ENCODE measurements at places on chromosomes 12 and 14.

GRCh38 chr12:40692765-40693206, 547 bp downstream of the CNTN1 start:
- DNase-seq: peak; percentile 50

DNA sequence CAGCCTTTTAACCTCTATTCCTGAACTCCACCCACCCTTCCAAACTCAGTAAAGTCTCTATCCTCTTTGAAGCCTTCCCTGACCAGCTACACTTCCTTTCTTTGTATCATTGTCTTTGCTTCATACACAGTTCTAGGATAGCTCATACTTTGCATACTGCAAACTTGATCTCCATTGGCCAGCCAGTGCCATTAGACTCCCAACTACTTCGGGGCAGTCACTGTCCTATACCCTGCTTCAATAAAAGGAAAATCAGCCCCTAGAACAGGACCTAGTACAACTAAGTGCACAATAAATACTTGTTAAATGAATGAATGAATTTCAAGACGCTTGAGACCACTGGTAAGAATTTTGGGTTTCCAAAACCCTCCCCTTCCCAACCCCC, 521 bp upstream of the PIP4K2C start:
- no peak for DNase-seq

GRCh38 chr12:62724947-62725451, 210.0 kb downstream of the PPM1H start:
- no peak for DNase-seq

DNA sequence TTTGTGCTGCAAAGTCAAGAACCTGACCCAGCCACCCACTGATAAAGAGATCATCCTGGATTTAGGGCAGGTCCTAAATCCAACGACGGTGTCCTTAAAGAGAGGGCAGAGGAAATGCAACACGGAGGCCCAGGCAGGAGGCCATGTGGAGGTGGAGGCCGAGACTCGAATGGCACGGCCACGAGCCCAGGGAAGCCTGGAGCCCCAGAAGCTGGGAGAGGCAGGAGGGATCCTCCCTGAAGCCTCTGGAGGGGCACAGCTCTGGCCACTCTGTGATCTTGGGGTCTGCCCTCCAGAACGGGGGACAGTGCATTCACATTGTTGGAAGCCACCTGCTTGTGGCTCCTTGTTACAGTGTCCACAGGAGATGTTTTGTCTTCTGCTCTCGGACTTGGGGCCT, 63.0 kb downstream of the GALNT9 start:
- DNase-seq: no peak

- DNase-seq: no peak
Observed at GRCh38 chr12:26046203-26046602, 78.6 kb downstream of the BHLHE41 start.

DNA sequence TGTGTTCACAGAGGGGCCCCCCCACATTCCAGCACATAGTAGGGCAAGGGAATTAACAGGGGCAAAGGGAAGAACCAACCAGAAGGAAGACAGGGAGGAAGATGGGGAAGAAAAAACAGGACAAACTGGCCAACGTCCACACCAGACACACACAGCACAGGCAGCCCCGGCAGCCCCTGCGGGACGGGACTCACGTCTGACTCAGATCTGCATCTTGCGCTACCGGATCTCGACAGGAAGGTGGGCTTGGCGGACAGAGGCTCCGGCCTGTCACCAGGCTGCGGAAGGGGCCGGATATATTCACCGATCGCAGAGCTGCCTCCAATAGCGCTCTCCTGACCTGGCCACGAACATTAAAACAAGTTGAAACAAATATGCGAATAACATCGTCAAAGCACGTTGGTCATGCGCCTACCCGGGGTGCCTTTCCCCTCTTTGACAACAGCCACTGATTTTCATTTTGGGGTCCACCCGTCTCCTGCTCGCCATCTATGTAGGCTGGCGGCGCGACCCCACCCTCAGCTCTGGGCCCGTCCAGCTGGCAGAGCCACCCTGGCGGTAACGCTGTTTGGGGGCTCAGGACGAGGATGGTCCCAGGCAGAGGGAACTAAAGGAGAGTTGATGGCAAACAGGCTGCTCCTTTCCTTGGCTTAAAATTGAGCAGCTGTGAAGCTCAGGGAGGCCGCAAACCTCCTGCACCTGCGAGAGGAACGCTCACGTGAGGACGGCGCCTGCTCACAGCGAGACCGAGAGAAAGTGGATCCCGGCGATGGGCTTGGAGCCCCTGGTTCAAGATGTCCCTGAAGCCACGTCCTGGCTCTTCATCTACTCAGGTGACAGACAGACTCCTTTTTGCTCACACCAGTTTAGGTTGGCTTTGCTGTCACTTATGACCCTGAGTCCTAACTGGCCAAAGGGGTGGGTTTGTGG, 113.6 kb downstream of the PIWIL1 start:
- DNase-seq: no peak

DNA sequence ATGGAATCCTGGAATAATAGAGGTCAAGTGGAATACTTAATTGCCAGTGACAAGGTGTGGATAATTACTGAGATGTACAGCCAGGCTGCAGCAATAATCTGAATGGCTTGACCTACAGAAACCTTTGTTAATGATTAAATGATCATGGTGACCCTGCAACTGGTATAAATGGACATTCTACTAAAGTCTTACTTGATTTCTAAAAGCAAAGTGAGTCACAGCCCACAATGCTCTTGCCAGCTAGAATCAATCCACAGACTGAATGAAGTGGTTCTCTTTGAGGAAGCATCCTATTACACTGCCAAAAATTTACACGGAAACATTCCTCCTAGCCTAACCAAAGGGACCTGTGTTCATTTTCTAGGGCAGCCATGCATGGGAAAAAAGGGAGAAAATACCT, 518.5 kb downstream of the SOX5 start:
- no peak for DNase-seq

DNA sequence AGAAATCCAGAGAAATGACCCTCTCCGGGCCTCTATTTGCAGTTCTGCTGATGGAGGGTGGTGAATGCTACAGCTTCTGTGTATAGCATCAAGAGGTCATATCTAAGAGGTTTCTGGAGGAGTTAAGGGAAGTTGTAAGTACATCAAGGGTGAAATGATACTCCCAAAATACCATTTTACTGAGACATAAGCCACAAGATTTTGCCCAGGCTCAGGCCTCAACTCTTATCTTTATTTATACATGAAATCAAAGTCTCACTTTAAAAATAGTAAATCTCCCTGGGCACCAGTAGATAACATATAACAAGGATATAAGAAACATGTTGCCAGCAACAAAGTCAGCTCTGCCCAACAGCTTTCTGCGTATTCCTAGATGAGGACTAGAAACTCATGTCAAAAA, 40.4 kb downstream of the NIN start:
- no peak for DNase-seq

- no peak for DNase-seq
Observed at GRCh38 chr12:82930301-82930700, 243.6 kb downstream of the TMTC2 start.

GRCh38 chr14:102831163-102831804, 54.0 kb downstream of the TRAF3 start:
- no peak for DNase-seq

- no peak for DNase-seq
Observed at GRCh38 chr12:66041651-66042363, 88.7 kb downstream of the LLPH start.

DNA sequence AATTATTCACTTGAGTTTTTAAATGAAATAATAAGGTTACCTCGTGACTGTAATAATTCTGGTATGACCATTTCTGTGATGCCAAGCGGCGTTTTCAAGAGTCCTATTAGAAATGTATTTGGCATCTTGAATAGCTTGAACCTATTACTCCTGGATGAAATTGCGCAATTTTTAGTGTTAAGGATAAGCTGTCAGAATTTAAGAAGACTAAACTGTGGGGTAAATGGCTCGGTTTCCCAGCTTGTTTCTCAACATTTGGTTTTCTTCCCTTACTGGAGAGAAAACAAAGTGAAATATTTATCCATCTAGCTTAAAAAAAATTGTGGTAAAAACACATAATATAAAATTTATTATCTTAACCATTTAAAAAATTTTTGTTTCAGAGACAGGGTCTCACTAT, 26.8 kb downstream of the PCNX1 start:
- DNase-seq: no peak

GRCh38 chr14:61568572-61569011, 126.7 kb upstream of the HIF1A start:
- no peak for DNase-seq

DNA sequence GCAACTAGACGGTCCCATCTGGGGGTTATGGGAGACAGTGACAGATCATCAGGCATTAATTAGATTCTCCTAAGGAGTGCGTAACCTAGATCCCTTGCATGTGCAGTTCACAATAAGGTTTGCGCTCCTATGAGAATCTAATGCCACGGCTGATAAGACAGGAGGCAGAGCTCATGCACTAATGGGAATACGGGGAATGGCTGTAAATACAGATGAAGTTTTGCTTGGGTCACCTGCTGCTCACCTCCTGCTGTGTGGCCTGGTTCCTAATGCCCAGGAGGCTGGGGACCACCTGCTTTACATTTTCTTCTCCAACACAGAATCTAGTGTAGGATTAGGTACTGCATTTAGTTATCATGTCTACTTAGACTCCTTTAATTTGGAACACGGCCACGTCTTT, 49.7 kb upstream of the SAV1 start:
- DNase-seq: no peak

- no peak for DNase-seq
Observed at GRCh38 chr12:100382338-100382737, 25.5 kb downstream of the SLC17A8 start.

DNA sequence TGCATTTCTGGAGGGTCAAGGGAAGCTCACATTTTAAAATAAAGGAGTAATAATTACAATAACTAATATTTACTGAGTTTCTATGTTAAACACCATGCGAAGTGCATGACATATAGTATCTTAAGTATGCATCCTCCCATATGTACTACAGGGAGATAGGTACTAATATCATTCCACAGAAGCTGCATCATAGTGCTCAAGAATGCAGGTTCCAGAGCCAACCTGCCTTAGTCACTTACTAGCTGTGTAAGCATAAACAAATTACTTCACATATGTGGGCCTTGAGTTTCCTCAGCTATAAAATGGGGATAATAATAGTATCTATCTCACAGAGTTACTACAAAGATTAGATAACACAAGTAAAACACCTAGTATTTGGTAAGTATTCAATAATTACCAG, 18.3 kb downstream of the ARMH4 start:
- no peak for DNase-seq

DNA sequence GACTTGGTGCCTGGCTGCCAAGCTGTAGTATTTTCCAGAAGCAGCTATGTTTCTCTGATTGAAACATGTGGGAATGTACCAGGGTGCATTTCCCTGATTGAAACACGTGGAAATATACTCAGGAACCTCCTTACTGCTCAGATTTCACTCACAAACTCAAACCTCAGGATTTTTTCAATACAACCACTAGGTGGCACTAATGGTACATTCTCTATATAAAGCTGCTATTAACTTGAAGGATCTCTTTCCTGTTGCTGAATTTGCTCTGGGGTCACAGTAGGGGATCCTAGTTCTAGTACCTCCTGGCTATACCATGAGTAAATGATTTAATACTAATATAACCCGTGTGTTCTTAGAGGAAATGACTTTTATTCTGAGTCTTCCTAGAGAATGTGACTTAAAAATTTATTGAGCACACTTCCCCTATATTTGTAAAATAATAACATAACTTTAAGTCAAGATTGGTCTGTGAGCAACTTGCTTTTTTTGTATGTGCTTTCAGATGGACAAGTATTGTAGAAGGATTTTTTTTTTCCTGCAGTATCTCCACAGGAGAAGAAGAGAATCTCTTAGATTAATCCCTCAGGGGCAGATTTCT, 173.8 kb upstream of the MIS18BP1 start:
- DNase-seq: no peak

GRCh38 chr14:100891051-100891450, 12.5 kb downstream of the RTL1 start:
- DNase-seq: no peak

- DNase-seq: no peak
Observed at GRCh38 chr12:77042833-77043232, 22.5 kb downstream of the E2F7 start.

DNA sequence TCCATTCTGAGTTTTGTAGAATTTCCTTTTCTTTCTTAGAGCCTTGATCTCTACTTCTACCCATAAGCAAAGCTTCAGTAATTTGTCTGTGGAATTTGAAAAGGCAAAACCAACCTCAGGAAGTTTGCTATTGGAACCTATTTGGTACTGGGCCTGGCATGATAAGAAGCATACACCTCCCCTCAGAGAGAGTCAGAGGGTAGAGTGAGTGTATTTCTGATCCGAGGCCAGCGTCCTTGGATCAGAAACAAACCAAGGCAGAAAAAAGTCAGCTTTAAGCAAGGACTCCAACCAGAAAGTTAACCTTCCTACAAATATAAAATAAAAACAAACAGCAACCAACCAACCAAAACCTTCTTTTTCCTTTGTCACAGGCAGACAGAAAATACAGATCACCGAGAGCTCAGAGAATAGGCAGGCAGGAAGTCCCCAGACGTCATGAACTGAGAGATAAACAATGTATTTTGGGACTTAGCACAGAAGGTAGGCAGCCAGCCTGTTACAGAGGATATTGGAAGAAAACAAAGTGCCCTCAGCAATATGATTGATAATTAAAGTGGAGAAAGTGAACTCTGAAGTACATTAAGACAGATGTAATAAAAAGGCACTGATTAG, 141.5 kb downstream of the NEDD1 start:
- no peak for DNase-seq

DNA sequence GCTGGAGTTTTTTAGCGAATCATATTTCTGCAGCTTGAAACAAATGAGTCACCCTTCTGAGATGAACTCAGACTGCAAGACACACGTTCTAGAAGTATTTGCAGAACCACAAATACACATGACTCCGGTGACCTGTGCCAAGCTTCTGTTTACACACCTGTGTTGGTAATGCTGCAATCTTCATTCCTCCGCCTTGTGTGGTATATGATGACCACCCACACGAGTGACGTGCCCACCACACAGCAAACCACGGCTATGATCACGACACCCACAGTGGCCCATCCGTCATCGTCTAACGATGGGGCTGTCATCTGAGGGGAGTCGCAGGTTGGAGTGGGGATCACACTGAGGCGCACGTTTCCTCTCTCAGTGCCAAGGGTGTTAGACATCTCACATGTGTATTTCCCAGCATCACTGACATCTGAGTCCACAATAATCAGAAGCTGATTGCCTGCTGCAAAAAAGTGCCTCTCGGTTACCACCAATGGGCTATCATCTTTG, 43.0 kb downstream of the LRIG3 start:
- DNase-seq: no peak

GRCh38 chr12:115960868-115961802, 316.4 kb downstream of the MED13L start:
- DNase-seq: no peak

GRCh38 chr14:102523569-102524450, 14.2 kb upstream of the ANKRD9 start:
- DNase-seq: no peak

- DNase-seq: no peak
Observed at GRCh38 chr14:99387880-99388279, 92.8 kb downstream of the SETD3 start.

GRCh38 chr12:123270214-123271000, 1.2 kb downstream of the CDK2AP1 start:
- peak; percentile 26 for DNase-seq
